ENCODE measurements at places on chromosomes 5 and 9.
A peak's percentile ranks its signal among the peaks of the same experiment; 100 is the strongest.

GRCh38 chr5:177535125-177535524, 18.4 kb upstream of the DDX41 start:
- H3K4me3 ChIP-seq, result no peak overlapping the region
- no peak overlapping the region for H3K27ac ChIP-seq
- no peak for DNase-seq

DNA sequence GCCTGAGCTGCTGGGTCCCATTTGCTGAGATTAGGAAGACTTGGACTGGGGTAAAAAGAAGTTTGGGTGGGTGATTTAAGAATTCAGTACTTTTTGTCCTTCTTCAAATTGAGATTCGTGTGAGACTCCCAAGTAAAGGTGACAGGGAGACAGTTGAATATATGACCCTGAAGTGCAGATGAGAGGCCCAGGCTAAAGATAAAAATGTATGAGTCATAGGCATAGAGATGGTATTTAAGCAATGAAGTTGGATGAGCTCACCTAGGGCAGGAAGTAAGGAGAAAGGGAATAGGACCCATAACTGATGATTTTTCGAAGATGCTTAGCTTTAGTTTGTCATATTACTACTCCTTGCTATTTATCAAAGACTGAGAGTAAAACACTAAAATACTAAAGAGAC, 255.9 kb upstream of the ADRA1B start:
- DNase-seq, result no peak
- H3K27ac ChIP-seq, result no peak overlapping the region
- H3K4me3 ChIP-seq, result no peak overlapping the region
- no peaks in the 10 kb centered on the region for H3K27me3 ChIP-seq
- H3K4me1 ChIP-seq, result no peaks in the 10 kb centered on the region

DNA sequence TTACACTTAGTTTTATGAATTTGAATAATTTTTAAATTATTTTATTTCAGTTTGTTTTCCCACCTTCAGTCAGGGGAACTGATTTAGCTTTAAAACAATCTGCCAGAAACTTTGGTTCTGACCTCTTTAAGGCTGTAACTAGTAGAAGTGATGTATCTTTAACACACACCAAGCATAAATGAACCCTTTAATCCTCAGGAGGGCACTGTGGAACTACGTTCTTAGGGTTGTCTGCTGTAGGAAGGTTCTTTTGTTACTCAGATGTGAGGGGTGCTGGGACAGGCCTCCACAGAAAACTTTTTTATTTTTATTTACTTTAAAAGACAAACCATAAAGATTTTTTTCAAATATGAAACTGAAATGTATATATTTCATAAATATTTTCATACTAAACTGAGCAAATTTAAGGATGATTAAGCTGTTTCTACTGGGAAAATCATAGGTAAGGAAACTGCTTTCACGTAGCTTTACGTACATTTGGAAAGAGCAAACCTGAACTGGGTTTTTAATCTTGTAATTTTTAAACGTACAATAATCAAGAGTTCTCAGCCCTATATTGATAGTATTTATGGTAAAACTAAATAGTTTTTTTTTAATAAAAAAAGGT, 5.3 kb downstream of the KLF4 start:
- H3K4me3 ChIP-seq, result peak overlapping the region; percentile 60
- H3K36me3 ChIP-seq, result peaks cover 6% of the 10 kb centered on the region
- H3K27ac ChIP-seq, result no peak overlapping the region
- no peak for DNase-seq
- peaks cover 3% of the 10 kb centered on the region for H3K4me1 ChIP-seq

GRCh38 chr5:179618923-179619554, 4.4 kb downstream of the HNRNPH1 start:
- DNase-seq, result no peak
- peak overlapping the region; percentile 86 for H3K4me3 ChIP-seq
- H3K36me3 ChIP-seq, result peaks cover 78% of the 10 kb centered on the region
- peaks cover 78% of the 10 kb centered on the region for H3K4me1 ChIP-seq

DNA sequence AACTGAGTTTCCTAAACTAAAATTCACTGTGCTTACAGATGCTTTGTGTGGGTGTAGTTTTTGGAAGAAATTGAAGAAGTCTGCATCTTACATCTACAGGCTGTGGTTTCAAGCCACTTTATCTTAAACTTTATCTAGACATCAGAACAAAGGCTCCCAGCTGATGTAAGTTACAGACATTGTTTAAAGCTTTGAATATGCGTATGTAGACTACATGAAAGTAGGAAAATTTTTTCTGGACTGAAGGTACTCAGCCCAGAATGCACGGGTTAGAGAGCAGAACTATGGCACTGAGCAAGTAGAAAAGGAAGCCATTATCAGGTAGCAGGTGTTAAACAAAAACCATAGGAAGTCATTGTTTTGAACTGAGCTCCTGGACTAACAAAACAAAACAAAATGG, 185.4 kb downstream of the TTC39B start:
- H3K27me3 ChIP-seq, result peaks cover 28% of the 10 kb centered on the region
- no peak overlapping the region for H3K4me3 ChIP-seq
- no peaks in the 10 kb centered on the region for H3K36me3 ChIP-seq
- no peak for DNase-seq
- H3K4me1 ChIP-seq, result no peaks in the 10 kb centered on the region
- no peak overlapping the region for H3K27ac ChIP-seq

DNA sequence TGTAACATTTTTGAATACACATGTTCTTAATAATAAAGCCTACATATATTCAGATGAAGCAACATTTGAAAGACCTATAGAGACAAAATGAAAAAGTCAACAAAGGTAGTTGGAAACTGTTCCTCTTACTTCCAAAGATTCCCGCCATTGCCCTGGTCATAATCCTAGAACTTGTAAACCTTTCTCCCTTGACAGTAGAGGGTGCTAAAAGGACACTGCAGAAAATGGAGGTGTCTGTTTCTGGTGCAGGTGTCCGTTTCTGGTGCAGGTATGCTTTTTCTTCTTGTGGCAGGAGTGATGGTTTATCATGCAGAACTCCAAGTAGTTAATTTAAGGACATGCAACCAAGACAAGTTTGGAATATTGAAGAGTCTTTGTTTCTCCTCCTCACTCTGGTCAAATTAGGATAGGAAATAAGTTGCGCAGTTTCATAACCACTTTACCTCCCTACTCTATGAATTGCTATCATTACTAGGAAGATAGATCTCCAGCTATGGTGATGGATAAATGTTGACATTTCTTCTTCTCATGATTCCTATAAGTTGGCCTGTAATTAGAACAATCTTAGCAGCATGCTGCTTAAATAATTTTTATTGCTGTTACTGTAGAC, 56.0 kb upstream of the FAM174A start:
- H3K27me3 ChIP-seq, result no peaks in the 10 kb centered on the region
- H3K27ac ChIP-seq, result no peak overlapping the region

- no peak overlapping the region for H3K4me3 ChIP-seq
- H3K4me1 ChIP-seq, result peaks cover 65% of the 10 kb centered on the region
- DNase-seq, result no peak
- no peaks in the 10 kb centered on the region for H3K27me3 ChIP-seq
Observed at GRCh38 chr5:180825768-180826525, 23.3 kb upstream of the MGAT1 start.

DNA sequence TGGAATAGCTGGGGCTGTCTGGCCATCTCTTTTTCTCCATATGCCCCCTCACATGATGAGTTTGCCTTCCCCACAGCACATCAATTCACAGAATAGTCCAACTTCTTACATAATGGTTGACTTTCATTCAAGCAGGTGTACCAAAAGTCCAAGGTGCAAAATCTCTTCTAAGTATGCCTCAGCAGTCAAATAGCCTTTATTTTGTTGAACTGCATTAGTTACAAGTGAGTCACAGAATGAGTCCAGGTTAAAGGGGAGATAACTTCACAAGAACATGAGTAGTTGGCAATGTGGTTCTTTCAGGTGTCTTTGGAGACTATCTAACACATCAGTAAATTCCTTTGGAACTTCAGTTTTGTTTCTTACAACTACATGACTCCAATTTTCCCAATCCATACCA, 672.5 kb downstream of the PRELID2 start:
- H3K36me3 ChIP-seq, result no peaks in the 10 kb centered on the region
- no peak for DNase-seq
- H3K4me3 ChIP-seq, result no peak overlapping the region
- H3K27ac ChIP-seq, result no peak overlapping the region

DNA sequence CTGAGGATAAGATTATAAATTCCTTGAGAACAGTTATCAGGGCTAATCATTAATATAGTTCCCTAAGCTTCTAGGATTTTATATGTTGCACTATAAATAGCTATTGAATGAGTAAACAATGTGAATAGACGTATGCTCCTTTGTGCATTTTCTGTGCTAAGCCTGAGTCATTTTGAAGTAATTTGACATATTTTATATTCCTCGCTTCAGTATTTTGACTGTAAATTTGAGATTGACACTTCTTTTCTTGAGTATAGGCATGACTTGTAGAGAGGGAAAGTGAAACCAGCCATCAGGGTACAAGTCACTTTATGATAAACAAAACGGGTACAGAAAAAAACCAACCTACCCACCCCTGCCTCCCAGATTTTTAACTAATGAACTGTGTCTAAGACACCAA, 367.7 kb upstream of the PRR16 start:
- DNase-seq, result no peak
- H3K27ac ChIP-seq, result no peak overlapping the region
- no peaks in the 10 kb centered on the region for H3K36me3 ChIP-seq
- H3K4me1 ChIP-seq, result peaks cover 3% of the 10 kb centered on the region

GRCh38 chr5:75521195-75521594, 9.5 kb downstream of the POLK start:
- no peaks in the 10 kb centered on the region for H3K36me3 ChIP-seq
- H3K27ac ChIP-seq, result no peak overlapping the region
- no peaks in the 10 kb centered on the region for H3K4me1 ChIP-seq

- no peaks in the 10 kb centered on the region for H3K27me3 ChIP-seq
- no peaks in the 10 kb centered on the region for H3K4me1 ChIP-seq
- no peak overlapping the region for H3K4me3 ChIP-seq
- DNase-seq, result no peak
- no peaks in the 10 kb centered on the region for H3K36me3 ChIP-seq
- no peak overlapping the region for H3K27ac ChIP-seq
Observed at GRCh38 chr5:82809420-82810143, 267.6 kb downstream of the TMEM167A start.

GRCh38 chr5:55480781-55481180, 54.0 kb downstream of the PLPP1 start:
- no peaks in the 10 kb centered on the region for H3K36me3 ChIP-seq
- no peak overlapping the region for H3K4me3 ChIP-seq
- no peak overlapping the region for H3K27ac ChIP-seq
- DNase-seq, result no peak
- no peaks in the 10 kb centered on the region for H3K27me3 ChIP-seq

GRCh38 chr9:34518896-34519295, 3.9 kb downstream of the ENHO start:
- no peak overlapping the region for H3K4me3 ChIP-seq
- H3K27ac ChIP-seq, result no peak overlapping the region
- no peaks in the 10 kb centered on the region for H3K36me3 ChIP-seq
- H3K27me3 ChIP-seq, result no peaks in the 10 kb centered on the region
- no peaks in the 10 kb centered on the region for H3K4me1 ChIP-seq
- DNase-seq, result no peak

DNA sequence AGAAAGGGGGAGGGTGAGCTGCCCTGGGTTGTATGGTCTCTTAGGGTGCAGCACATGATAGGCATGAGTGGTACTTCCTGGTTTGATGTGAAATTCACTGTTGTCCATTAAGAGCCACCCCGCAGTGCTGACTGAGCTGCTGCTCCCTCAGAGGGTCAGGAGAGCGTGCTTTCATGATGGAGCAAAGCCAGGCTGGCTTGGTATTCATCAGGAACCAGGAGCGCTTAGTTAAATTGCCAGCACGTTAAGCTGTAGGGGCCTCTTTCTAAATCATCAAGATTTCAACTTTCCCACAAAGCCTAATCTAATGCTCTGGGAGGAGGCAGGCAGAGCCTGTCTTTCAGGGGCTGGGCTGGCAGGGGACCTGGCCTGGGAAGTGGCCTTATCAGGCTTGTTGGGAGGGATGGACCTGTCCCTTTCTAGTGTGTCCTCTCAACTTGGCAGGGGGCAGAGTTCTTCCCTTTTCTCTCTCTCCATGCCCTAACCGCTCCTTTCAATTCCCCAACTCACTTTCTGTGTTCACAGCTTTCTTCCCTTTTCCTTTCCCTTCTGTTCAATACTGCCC, 7.9 kb downstream of the CYSTM1 start:
- peak; percentile 39 for DNase-seq
- H3K4me3 ChIP-seq, result no peak overlapping the region
- no peaks in the 10 kb centered on the region for H3K36me3 ChIP-seq
- H3K27ac ChIP-seq, result peak overlapping the region; percentile 57
- H3K27me3 ChIP-seq, result no peaks in the 10 kb centered on the region

- no peaks in the 10 kb centered on the region for H3K4me1 ChIP-seq
- H3K27ac ChIP-seq, result no peak overlapping the region
- no peaks in the 10 kb centered on the region for H3K27me3 ChIP-seq
Observed at GRCh38 chr5:109645707-109646192, 44.0 kb upstream of the MAN2A1 start.

- no peak overlapping the region for H3K4me3 ChIP-seq
- no peak overlapping the region for H3K27ac ChIP-seq
- H3K27me3 ChIP-seq, result no peaks in the 10 kb centered on the region
- H3K4me1 ChIP-seq, result no peaks in the 10 kb centered on the region
Observed at GRCh38 chr9:29637471-29638237, 2064.4 kb upstream of the C9orf72 start.

DNA sequence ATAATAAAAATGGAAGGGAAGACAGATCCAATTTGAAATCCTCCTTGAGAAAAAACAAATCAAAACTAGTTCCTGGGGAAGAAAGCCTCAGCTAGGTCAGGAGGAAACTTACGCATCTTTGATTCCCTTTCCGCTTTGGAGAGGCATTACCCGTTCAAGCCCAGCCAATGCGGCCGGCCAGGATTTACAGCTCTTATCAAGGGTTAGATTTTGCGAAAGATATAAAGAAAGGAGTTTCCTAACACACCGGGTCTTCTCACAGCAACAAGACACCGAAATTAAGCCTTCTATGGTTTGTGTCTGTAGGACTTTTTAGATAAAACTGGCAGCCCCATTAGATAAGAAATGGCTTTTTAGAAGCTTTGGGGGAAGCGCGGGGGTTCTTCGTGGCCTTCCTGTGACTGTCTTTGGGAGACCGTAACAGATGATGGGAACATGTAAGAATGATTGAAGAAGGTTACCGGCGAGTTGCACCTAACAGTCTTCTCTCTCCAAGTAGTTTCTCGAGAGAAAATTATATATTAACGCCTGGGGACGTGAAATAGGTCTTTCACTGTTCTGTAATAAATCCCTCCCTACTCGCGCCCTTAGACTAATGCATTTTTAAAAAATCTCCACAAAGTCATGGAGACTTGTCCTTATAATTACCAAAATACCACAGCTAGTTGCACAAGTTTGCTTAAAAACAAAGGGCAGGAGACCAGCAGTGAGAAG, 1.3 kb upstream of the ISL1 start:
- peaks cover 100% of the 10 kb centered on the region for H3K27me3 ChIP-seq
- DNase-seq, result no peak
- H3K4me3 ChIP-seq, result no peak overlapping the region
- no peak overlapping the region for H3K27ac ChIP-seq
- H3K4me1 ChIP-seq, result no peaks in the 10 kb centered on the region

DNA sequence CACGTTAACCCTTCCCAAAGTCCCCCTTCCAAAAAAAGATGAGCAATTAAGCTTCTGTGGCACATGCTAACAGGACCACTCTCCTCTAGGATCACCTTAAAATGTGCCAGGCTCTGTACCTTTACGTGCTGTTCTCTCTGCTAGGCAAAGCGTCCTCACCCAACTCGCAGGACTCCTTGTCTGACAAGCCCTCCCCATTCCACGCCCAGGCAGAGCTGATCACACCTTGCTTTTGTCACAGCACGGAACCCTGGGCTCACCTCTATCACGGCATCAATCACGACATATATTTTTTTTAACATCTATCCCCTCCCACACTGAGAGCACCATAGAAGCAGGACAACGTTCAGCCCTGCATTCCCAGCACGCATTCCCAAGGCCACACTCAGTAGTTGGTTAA, 47.1 kb downstream of the CDK5RAP2 start:
- H3K27ac ChIP-seq, result no peak overlapping the region
- H3K36me3 ChIP-seq, result peaks cover 93% of the 10 kb centered on the region
- H3K4me3 ChIP-seq, result no peak overlapping the region
- no peaks in the 10 kb centered on the region for H3K27me3 ChIP-seq
